ENCODE measurements at places on chromosomes 7 and 10. TPM values are rescaled to one million over a fixed set of nuclear protein-coding genes. Genes with fewer than 3 reads are reported as not detected.

DNA sequence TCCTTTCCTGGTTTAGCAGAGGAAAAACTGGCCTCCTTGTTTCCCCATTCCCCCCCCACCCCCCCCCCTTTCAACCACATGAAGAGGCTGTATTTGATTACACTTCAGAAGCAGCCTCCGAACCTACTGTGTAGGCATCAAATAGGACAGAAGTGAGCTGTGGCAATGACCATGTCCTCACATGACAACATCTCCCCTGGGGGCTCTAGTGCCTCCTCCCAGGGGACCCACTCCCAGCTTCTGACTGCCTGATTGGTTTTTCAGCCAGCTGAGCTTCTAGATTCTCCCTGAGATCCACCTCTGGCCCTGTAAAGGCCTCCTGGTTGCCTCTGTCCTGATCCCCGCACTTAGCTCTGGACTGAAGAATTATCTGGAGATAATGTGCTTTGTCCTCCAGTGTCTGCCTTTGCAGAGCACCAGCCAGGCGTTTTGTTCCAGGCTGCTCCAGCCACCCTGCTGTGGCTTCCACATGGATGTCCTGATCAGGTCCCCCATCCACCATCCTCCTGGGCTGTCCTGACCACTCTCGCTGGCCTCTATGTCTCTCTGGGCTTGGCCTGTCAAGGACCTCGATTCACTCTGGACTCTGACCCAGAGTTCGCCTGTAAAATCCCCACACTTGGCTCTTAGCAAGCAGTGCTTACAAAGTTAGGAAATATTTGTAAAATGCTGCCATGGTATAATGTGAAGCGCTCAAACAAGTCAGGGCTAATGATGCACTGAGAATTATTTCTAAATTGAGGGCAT, 42.4 kb upstream of the TOMM7 start:
- DNase-seq = no peak

DNA sequence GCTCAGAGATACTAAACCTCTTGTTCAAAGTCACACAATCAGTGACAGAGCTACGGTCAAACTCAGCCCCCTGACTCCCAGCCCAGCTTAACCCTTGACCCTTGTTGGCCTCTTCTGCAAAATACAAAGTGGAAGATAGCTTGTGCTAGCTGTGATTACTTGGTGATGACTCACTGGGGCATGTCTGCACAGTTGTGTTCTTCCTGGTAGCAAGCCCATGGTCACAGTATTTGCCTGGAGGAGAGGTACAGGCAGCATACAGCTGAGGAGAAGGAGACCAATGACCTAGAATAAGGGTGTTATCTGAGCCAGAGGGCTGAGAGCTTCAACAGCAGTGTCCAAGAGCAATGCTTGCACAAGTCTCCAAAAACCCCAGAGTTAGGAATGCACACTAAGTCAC, 5.7 kb upstream of the HSPA12A start:
- DNase-seq = no peak

GRCh38 chr10:14952851-14953423, 959 bp downstream of the DCLRE1C start:
- DNase-seq = no peak

GRCh38 chr7:7673240-7673550, 32.6 kb downstream of the UMAD1 start:
- DNase-seq = no peak

DNA sequence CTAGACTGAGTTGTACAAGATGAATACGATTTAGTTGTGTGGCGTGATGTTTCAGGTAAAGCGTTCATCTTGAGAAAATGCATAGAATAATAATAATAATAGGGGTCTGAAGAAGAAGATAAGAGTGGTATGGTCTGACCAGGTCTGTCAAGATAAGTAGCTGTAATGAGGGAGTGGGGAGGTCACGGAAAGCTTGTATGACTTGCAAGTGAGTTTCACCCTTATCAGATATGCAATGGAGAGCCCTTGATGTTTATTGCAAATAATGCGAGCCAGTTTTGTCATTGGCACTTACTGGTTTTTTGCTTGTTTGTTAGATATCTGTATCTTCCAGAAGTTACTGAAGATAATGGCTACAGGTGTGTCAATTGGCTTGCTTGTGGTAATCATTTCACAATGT, 611.5 kb downstream of the CNTNAP2 start:
- no peak for DNase-seq

- no peak for DNase-seq
These were observed 176.4 kb downstream of the ELFN1 start for GRCh38 chr7:1846331-1847065.

DNA sequence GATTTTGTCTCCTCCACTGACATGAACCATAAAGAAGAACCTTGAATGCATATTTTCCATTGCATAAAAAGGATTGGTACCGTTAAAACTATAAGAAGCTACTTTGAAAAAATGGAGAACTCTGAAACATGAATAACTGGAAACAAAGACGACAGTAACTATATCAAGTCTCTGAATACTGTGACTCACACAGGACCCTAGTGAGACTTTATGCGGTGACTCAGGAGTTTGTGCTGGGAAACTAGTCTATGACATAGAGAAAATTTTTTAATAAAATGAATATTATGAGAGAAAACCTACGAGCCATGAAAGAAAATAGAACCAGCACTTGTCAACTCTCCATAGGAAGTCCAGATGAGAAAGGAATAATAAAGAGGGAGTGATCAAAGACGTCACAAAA, 339.9 kb upstream of the ADARB2 start:
- DNase-seq = no peak

GRCh38 chr10:30063099-30063498, 3.7 kb upstream of the JCAD start:
- DNase-seq = no peak

DNA sequence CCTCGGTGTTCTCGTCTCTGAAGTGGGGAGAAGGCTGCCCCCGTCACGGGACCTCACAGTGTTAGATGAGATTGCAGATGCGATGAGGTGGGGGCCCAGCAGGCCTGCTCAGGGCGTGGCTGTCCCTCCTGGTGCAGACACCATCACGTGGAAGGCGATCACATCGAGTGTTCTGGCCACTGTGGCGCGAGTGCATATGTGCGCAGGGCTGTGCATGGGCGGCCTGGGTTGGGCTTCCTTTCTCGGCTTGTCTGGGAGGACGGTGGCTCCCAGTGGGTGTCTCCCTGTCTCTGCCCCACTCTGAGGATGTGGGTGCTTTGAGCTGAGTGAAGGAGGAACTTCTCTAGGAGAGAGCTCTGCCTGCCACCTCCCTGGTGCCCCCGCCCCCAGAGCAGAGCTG, 83.1 kb downstream of the LHPP start:
- no peak for DNase-seq

GRCh38 chr7:123616223-123616622, 14.6 kb downstream of the ASB15 start:
- no peak for DNase-seq

- DNase-seq = no peak
These were observed 20.5 kb upstream of the RASGEF1A start for GRCh38 chr10:43287056-43288007.

GRCh38 chr7:28677668-28678067, 265.4 kb downstream of the CREB5 start:
- DNase-seq = no peak

DNA sequence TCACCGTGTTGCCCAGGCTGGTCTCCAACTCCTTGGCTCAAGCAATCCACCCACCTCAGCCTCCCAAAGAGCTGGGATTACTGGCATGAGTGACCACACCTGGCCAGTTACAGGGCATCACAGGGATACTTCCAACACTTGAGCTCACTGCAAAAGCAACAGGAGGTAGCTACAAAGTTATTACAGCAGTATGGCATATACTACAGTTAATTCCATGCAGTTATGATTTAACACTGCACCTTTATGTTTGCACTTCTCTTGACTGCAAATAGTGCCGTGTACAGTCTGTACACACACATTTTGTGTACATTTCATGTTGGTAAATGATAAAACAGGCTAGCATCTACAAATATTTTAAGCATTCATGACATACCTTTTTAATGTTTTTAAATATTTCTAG, 21.3 kb downstream of the SRPK2 start:
- DNase-seq = no peak

GRCh38 chr7:51253157-51253556, 63.5 kb downstream of the COBL start:
- DNase-seq = no peak

- DNase-seq = peak; percentile 56
These were observed 551 bp downstream of the KCND2 start for GRCh38 chr7:120273476-120273975.

DNA sequence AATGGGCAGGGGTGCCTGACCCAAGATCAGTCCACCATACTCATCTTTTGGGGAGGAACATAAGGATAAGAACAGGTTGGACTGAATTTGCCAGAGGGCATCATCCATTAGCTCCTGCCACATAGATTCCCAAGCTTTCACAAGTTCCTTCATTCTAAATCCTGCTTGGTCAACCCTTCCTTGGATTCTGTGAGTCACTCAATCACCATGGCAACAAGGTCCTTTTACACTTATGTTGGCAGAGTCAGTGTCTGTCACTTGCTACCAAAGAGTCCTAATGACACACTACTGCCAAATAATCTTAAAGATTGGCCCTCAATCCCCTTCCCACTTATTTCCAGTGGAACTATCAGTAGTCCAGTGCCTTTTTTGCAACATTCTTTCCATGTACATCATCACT, 5.0 kb upstream of the LGI1 start:
- no peak for DNase-seq

GRCh38 chr7:112150823-112151641, 55.2 kb downstream of the DOCK4 start:
- no peak for DNase-seq

GRCh38 chr7:139772115-139772514, 5.7 kb downstream of the HIPK2 start:
- DNase-seq = no peak

- DNase-seq = no peak
These were observed 199.2 kb downstream of the SLC25A13 start for GRCh38 chr7:96122746-96123145.

GRCh38 chr10:69243817-69244216, 23.7 kb downstream of the HKDC1 start:
- no peak for DNase-seq

DNA sequence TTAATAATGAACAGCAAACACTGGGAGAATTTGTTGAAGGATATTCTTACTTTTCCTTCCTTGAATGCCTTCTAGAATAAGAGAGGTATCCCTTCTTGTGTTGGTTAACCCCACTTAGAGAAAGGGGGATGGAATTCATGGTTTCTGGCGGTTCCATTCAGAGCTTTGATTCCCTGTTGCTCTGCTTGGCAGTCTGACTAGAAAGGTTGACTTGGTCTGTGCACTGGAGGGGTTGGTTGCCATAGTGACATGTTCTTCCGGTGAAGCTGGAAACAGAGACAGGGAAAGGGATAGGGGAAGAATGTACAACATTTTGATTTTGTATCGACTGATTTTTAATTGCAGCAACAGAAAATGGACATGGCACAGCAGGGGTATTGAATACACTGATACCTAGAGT, 2.5 kb downstream of the TMEM178B start:
- no peak for DNase-seq

- DNase-seq = no peak
These were observed 31.2 kb downstream of the GSTO2 start for GRCh38 chr10:104300002-104300735.

DNA sequence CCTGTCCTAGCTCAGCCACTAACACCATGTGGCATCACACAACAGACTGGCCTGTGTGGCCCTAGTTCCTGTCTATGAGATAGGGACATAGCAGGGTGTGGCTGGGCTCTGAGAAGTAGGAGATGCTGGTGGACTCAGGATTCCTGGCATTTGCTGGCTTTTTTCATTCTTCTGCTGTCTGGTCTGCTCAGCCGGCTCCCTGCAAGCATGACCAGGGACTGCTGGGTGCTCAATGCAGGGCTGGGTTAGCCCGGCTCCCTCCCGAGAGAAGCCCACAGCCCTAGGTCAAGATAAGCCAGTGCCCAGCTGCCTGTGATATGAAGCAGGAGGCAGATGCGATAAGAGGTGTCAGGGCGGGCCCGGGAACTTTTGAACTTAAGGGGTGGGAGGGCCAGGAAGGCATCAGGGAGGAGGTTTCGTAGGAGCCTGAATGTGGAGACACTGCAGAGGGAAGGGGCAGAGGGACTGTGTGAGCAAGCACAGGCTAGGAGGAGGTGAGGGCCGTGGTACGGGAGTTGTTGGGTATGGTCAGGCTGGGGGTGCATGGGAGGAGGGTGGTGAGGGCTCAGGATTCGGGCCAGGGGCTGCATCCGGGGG, 3.5 kb downstream of the AQP1 start:
- no peak for DNase-seq

- no peak for DNase-seq
These were observed 26.7 kb upstream of the CD36 start for GRCh38 chr7:80611779-80612178.

DNA sequence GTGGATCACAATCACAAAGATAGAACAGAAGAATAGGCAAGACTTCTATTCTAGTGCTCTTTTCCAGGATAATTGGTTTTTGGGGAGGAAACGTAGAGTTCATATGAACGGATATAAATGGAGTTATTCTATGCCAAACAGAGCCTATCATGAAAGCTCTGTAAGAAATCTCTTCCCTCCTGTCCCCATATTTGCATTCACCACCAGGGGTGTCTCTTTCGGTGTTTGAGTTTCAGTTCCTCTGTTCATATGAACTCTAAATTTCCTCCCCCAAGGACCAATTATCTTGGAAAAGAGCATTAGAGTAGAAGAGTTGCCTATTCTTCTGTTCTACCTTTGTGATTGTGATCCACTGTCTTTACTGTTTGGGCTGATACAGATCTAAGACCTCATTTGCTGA, 48.3 kb upstream of the CDC14C start:
- DNase-seq = no peak

The CCDC7 gene
- 75.8 TPM for total RNA-seq

The NACAD gene
- 12.0 TPM for total RNA-seq

The FGL2 gene
- 269 TPM for total RNA-seq

The SYT15 gene
- total RNA-seq = 17.1 TPM

The NME8 gene
- 1.2 TPM for total RNA-seq

The ASB10 gene
- not detected for total RNA-seq

The NANOS1 gene
- 3.5 TPM for total RNA-seq

The FGFBP3 gene
- 6.0 TPM for total RNA-seq

The CHRM2 gene
- total RNA-seq = not detected

The UBE2D1 gene
- 16.8 TPM for total RNA-seq

The SPDYE1 gene
- total RNA-seq = not detected

The CLRN3 gene
- total RNA-seq = not detected

The UCN3 gene
- total RNA-seq = not detected

The CDC14C gene
- total RNA-seq = 0.18 TPM

The EPHB4 gene
- total RNA-seq = 49.5 TPM

The CLDN3 gene
- not detected for total RNA-seq

The AUTS2 gene
- 129 TPM for total RNA-seq

The SLC18A3 gene
- total RNA-seq = not detected

The DYNC1I1 gene
- 4.3 TPM for total RNA-seq

The SLC39A12 gene
- total RNA-seq = not detected
